NCI-H1417 treated with DMSO at 0.1 percent for 48 hours (cell line): ENCODE measurements at places on chromosomes 5 and 9.
A peak's percentile ranks its signal among the peaks of the same experiment; 100 is the strongest.

DNA sequence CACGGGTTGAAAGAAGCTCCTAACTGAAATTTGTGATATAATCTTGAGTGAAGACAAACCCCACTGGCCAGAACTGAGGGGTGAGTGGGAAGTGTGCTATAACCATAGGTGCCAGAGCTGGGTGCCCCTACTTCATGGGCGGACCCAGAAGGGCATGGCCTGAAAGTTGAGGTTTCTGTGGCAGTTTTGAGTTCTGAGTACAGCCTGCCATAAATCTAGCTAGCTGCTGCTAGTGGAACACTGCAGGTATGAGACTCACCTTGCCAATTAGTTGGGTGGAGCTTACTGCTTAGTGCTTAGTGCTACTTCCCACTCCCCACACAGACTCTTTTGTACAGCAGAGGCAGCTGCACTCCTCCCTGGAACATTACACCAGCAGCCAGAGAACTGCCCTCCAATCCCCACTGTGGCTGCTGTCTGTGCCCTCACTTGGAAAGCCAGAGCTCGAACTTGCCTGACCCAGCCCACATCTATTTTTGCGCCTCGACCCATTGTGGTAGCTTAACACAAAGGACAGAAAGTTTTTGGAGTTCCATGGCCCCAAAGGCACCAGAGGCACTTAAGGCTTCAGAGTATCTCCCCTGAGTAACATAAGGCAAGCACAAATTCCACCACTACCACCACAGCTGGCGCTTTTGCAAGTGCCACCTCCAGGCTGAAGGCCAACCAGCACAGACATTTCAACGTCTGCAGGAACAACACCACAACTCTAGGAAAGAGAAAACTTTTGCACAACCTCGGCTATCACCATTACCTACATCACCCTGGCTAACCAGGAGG lies 27.1 kb upstream of the PTGER4 start:
- DNase-seq = no peak

- no peak for DNase-seq
Measured at GRCh38 chr5:73867345-73868335, 241.6 kb downstream of the ARHGEF28 start.

GRCh38 chr5:143498821-143499220 lies 95.3 kb upstream of the NR3C1 start:
- DNase-seq = no peak

DNA sequence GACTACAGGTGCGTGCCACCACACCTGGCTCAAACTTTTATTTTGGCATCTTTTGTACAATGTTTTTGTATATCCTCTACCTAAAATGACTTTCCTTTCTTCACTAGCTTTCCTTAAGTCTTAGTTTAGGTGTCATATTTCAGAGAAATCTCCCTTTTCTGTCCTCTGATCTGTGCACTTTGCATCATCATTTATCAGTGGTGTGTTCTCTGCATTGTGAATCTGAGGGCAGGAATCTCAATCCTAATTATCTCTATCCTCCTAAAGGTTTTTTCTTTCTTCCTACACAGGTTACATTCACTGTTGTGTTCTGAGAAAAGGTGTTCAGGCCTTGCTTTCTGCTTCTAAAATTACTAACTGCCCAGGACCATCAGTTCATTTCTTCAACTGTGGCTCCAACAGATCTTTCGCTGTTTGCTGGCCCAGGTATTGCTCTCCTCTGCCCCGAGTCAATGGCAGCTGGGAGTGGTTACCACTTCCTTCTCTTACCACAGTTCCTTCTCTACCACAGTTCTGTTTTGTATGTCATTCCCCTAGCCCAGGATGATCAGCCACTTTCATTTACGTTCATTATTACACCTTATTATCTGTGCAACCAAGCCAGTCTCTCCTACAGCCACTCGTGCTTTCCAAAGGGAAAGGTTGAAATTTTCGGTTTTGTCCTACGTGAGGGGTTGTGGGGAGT lies 14.0 kb downstream of the TGFBR1 start:
- no peak for DNase-seq

DNA sequence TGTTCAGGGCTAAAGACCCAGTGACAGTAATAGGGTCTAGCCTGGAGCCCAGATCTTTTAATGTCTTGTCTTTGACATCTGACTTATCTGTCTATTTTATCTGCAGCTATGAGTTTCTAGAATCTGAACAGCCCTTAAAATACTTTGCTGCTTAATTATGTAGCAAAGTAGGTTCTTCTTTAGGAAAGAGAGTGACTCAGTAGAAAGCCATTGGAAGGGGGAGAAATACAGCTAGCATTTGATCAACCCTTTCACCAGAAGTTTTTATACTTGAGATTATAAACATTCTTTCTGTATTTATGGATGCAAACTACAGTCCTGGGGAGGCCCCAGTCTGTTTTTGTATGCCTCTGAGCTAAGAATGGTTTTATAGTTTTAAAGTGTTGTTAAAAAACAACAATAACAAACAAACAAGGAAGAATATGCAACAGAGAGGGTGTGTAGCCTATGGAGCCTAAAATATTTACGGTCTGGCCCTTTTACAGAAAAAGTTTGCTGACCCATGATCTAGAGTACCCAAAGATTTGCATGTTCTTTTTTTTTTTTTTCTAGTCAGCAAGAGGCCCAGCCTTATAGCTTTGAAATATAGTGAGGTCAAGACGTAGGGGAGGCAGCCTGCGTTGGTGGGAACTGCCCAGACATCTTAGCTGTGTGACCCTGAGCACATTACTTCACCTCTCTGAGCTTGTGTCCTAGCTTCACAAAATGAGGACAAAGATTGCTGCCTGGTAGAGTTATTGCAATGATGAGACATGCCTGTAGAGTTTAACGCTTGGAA lies 9.7 kb downstream of the GSN start:
- DNase-seq = no peak

- no peak for DNase-seq
Measured at GRCh38 chr9:76564297-76564696, 105.3 kb downstream of the GCNT1 start.

DNA sequence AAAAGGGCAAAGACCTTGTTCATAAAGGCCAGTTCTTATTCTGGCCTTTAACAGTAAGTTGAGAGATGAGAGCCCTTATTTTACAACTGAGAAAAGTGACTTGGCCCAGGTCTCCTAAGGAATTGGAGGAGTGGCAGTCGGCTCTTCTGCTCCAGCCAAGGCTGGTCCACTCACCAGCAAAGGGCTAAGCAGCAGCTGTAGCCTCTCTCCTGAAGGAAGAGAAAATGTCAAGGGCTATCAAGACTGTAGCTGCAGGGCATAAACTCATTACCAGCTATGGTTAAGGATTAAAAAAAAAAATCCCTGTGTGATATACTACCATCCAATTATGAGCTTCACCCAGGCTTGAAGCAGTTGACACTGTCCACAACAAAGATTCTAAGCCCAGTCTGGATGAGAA lies 138.6 kb upstream of the RAD23B start:
- peak; percentile 40 for DNase-seq

- DNase-seq = no peak
Measured at GRCh38 chr5:43231977-43232376, 40.0 kb downstream of the NIM1K start.

- DNase-seq = no peak
Measured at GRCh38 chr9:16768816-16769215, 101.7 kb downstream of the BNC2 start.

GRCh38 chr9:10130061-10130675 lies 482.6 kb downstream of the PTPRD start:
- no peak for DNase-seq

- no peak for DNase-seq
Measured at GRCh38 chr5:138951091-138951985, 76.2 kb upstream of the LRRTM2 start.
